ENCODE measurements at places on chromosomes 16 and 17.

GRCh38 chr16:89090669-89091426 is 2.8 kb upstream of the ACSF3 start:
- no peak for DNase-seq

- no peak for DNase-seq
These were observed 6.7 kb upstream of the WFIKKN2 start for GRCh38 chr17:50828508-50829170.

- no peak for DNase-seq
These were observed 94.8 kb downstream of the RTN4RL1 start for GRCh38 chr17:1930337-1930645.

DNA sequence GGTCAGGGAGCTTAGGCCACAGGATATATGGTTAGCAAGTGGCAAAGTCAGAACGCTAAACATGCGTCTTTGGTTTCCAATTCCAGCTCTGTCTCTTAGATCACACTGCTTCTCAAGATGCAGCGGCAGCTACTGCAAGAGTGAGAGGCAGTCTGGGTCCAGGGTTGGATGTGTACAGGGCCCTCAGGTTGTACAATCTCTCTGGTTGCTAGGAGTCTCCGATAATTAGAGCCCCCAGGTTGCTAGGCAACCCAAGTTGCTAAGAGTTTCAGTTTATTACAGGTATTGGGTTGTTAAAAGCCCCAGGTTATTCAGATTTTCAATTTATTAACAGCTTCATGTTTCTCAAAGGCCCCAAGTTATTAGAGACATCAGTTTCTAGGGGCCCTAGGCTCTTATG is 15.5 kb upstream of the SPACA3 start:
- no peak for DNase-seq

- DNase-seq = no peak
These were observed 169.0 kb upstream of the ZFHX3 start for GRCh38 chr16:73216932-73217331.

DNA sequence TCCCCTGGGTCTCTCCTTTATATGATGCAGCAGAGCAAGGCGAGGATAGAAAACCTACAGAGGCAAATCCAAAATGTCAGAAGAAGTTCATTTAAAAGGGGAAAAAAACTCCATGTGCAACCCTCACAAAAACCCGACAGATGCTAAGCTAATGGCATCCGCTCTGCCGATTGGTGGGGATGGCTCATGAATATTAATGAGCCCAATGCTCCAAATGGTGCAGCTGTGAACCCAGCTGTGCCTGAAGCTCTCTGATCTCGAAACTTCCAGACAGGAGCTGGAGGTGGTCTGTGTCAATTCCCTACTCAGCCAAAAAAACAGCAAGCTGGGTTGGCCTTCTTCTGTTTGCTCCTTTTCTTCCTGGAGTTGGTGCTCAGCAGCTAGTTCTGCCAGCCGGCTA is 15.5 kb downstream of the SNX11 start:
- DNase-seq = no peak

Measured in central memory CD8-positive, alpha-beta T cell (primary cell).